NCI-H1417 treated with DMSO at 0.1 percent for 48 hours (cell line): ENCODE measurements at places on chromosomes 13 and 19.

DNA sequence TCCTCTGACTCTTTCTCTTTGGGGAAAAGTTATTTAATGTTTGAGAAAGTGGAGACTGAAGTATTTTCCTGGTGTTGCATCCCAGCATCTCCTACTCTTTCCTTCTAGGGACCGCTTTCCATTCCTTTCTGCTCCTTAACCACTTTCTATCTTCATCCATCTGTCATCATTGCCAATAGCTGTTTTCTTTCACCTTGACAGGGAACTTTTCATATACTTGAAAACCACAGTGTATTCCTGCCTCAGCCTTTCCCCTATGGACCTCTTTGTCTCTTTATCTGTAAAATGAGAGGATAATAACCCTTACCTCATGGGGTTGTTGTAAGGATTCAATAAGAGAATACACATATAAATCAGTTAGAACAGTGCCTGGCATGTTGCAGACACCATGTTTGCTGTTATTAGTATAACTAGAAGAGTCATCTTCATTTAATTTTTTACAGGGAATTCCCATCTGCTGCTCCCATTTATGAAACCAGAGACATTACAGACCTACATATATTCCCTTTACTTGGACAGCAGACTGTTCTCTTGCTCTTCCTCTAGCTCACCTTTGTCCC is 31.8 kb downstream of the LCP1 start:
- DNase-seq = no peak

GRCh38 chr13:37942929-37943328 is 73.4 kb upstream of the TRPC4 start:
- DNase-seq = no peak

DNA sequence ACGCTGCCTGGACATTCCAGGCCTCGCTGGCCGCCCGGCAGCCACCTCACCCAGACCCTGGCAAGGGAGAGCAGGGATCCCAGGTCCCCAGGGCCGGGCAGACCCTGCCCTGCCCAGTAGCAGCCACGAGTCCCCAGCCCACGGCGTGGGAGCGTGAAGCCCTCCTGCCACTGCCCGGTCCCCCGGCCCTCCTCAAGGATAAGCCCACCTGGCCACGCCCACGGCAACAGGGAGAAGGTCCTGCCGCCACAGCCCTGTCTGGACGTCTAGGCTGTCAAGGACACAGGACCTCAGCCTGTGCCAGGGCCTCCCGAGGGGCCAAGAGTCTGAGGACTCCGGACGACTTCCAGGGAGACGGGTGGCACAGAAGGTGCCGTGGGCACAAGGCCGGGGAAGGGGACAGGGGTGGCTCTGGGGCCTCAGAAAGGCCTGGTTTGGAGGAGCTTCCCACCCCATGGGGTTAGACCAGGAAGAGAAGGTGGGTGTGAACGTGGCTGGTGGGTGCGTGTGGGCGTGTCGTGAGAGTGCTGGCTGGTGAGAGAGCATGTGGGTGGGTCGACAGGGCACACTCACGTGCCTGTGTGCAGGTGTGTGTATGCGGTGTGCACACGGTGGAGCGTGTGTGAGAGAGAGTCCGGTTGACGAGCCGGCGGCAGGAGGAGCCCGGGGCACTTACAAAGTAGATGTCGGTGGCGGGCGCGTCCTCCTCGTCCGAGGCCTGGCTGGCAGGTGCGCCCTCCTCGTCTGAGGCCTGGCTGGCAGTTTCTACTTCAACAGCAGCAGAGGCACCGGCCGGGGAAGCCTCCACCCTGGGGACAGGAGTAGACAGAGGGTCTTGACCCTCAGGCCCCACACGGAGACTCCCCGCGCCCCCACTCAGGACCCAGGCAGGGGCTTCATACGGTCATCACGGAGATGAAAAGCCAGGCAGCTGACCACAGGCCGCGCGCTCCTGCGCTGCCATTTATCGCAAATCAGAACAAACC is 11.9 kb upstream of the CACTIN start:
- no peak for DNase-seq

GRCh38 chr19:4445963-4446703 is 11.5 kb downstream of the UBXN6 start:
- no peak for DNase-seq

DNA sequence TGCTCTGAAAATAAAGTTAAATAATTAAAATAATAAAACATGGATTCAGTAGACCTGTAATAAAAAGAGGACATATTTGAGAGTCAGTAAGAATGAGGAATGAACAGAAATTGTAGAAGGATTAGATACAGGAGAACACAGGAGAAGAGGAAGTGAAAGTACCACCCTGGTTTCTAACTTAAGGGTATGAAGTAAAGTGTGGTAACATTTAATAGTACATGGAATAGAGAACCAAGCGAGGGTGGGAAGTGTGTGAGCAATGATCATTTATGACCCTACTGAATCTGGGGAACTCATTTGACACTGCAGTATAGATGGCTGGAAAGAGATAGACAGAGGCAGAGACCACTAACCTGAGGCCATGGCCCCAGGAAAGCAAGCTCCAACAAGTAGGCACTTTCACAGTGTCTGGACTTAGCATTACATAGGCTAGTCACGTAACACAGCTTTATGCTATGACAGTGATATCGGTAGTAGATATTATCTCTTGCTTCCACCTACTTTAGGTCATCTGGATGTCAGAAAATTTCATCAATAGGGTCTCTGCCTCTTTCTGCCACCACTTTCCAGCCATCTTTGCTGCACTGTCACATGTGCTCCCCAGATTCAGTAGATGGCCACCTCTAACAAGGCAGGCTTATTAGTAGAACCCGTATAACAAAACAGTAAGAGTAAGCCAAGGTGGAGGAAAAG is 633.9 kb upstream of the MIR17HG start:
- DNase-seq = no peak

- DNase-seq = no peak
Observed at GRCh38 chr19:41901707-41902360, 18.9 kb downstream of the ARHGEF1 start.

DNA sequence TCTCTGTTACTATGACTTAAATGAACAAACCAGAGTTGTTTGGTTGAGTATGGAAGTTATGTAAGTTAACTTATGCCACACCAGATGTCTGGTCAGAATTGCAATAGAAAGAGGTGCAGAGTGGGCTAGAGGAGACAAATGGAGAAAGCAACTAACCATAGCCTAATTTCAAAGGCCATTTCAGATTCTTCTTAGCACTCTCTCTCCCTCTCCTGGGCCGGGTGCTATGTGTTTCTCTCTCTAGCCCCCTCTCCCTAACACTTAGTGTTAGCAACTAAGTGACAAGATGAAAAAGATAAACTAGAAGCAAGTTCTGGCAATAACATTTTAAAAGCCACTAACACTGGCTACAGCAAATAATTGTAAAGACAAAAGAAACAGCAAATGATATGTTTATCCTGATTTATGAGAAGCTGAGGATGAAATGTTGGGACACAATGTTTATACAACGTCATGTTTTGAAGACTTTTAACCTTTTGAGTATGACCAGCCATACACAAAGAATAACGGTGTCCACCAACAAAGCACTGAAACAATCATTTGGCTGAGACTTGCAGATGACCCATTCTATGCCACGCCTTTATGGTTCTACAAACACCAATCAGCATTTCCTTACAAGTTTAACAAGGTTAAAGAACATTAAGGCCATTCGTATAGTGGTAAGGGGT is 18.6 kb downstream of the SERPINE3 start:
- DNase-seq = no peak

- no peak for DNase-seq
Observed at GRCh38 chr19:6723738-6724137, 3.3 kb upstream of the C3 start.

- no peak for DNase-seq
Observed at GRCh38 chr19:34994286-34994642, 5.9 kb upstream of the GRAMD1A start.
